Skeletal muscle cell (primary cell): ENCODE measurements at places on chromosomes 2 and 18.

GRCh38 chr2:236633775-236634560 lies 64.3 kb downstream of the ACKR3 start:
- no peak for DNase-seq

DNA sequence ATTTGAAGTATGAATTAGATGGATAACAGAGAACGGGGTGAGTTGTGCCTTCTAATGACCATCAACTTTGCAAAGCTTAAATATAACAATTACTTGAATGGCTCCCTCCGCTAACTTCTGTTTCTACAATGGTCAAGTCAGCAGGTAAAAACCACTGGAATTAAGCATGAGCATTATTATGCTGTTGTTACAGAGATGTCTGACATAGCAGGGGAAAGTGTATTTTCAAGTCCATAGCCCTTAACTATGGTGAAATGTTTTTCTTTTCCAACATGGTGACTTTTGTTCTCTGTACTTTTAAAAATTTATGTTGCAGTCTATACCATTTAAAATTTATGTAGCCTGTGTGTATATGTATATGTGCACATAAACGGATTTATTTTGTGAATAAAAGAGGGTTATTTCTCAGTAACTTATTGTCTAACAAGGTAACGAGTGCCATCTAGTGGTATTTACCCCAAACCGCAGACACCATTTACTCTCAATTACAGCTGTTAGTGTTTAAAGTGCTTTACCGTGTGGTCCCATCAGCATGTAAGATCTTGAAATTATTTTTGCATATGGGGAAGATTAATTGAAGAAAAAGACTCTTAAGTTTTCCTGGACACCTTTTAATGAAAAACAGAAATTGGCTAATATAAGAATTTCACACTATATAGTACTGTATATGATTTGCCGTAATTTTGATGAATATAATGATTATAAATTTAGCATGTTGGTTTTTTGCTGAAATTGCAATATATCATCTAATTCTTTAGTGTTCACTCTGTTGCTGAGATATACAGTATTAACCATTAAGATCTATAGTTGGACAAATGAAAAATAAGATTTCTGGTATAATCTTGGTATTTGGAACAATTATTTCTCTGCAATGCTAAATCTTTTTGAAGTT lies 78.2 kb downstream of the UBE2E3 start:
- DNase-seq = no peak

- peak; percentile 80 for DNase-seq
These were observed 48.5 kb upstream of the IKZF2 start for GRCh38 chr2:213199871-213200270.

DNA sequence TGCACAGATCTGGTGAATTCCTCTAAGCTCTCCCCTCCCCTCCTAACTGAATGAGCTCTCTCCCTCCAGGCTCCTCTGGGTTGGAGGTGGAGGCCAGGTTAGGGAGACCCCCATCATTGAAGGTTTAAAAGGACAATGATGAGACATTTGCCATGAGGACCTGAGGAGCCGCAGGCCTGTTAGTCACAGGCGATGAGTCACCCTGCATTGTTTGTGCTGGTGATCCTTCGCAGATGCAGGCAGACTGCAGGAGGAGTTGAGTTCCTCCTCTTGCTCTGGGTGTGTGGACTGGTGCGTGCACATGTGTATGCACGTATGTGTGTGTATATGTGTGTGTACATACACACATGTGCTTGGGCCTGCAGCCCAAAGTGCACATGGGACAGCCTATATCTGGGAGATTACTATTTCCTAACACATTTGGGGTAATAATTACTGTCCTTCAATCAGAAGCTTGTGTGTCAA lies 42.0 kb downstream of the MCFD2 start:
- peak; percentile 96 for DNase-seq

DNA sequence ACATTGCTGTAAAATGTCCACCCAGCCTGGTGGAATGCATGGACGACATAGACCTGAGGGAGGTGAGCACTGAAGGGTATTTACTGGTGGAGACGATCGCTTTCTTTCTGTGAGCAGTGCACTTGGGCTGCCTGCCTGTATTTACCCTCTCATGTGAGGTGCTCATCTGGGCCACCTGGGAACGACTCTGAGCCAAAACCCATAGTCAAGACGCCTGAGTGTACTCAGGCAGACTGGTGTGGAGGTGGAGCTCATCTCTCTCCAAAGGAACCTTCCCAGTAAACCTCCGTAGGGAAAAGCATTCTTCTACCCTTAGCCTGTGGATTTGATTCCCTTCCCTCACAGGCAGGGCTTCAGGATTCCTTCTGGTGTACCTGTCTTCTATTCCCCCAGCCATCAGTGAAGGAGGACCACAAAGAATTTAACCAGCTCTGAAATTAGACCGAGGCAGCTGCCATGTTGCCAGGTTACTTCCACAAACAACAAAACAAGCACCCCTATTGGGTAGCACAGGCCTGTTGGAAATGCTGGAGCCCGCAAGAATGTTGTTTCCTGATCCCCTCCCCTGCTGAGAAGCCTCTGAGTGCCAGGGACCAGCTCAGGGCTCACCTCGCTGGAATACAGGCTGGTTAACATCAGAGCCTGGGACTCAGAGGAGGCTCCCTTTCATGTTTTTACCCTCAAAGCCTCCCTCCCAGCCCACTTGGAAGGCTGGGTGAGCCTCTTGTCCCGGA lies 47.5 kb upstream of the TXNDC2 start:
- DNase-seq = no peak
